ENCODE measurements at places on chromosomes 2 and 18.
A peak's percentile ranks its signal among the peaks of the same experiment; 100 is the strongest.

DNA sequence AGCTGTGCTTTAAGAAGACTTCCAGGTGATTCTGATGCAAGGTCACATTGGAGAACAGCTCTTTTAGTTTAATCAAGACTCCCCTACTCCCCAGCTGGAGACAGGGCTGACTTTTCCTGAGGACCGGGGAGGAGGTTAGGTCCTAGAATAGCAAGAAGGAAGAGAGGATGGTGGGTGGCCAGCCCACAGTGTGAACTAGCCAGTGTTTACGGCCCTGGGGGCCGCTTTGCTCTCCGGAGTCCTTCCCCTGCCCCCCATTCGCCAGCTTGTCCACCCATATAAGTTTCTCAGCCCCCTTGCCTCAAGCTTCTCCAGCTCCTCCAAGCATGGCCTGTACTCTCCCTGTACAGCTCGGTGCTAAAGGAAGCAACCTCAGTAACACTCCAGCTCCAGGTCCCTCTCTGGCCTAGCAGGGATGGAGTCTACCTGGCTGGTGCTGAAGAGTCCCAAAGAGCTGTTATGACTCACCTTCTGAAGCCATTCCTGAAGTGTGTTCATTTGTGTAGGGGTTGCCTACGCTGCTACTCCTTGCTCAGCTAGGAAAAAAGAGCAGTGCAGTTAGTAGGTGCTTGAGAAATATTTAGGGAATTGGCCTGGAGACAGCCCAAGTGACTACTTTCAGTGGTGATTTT is 7.9 kb downstream of the INPP4A start:
- DNase-seq = no peak

- DNase-seq = no peak
These were observed 7.0 kb upstream of the RNASEH1 start for GRCh38 chr2:3565117-3565516.

DNA sequence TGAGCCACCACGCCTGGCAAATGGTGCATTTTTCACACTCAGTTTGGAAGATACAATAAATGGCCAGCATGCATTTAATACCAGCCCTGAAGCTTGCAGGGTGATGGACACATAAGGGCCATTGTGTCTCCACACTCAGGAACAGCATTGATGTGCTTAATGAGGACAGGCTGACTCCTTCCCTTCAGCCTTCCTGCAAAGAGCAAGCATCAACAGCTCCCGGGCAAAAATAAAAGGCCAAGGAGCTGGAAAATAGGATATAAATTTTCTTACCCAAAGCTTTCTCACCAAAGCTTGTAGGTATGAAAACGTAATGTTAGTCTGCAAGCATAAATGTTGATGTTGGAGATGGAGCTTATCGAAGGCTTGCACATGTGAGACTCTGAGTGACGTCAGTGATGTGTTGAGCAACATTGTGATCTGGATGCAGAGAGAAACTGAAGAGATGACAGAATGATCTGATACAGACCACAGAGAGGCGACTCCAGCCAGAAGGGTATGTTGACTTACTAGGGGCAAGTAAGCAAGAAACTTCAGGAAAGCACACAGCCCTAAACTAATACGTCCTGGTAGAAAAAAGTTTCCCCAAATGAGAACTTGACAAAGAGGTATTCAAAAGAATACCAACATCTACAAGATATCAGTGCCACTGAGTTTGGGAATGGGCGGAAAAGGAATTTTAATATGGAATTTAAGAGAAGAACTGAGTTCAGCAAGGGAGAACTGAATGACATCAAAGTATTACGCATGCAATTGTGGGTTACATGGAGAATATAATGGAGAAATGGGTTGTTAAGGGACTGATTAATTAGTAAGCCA is 256.5 kb downstream of the TGIF1 start:
- DNase-seq = no peak

DNA sequence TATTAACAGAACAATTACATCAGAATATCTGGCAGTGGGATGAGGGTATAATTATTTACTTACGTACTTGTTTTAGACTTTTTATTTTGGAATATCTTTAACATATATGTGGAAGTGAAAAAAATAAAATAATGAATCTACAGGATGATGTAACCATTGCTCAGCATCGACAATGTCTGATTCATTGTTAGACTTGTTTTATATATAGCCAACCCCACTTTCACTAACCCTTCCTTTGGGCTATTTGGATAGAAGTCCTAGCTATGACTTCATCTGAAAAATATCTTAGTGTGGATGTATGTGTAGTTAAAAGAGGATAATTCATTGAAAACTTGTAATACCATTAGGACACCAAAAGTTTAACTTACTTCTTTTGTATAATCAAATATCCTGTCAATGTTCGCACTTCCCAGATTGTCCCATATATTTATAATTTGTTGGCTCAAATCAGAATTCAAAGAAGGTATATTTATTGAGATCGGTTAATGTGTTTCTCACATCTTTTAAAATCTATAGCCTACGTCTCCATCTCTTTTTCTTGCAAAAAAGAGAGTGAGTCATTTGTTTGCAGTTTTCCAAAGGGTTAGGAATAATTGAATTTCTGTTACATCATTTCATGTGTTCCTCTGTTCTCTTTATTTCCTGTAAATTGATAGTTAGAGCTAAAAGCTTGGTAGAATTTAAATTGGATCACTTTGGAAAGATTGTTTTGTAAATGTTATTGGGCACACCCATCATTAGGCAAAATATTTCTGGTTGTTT is 506.1 kb upstream of the FAM98A start:
- no peak for DNase-seq

- no peak for DNase-seq
These were observed 57.3 kb downstream of the TNS1 start for GRCh38 chr2:217945530-217945929.

DNA sequence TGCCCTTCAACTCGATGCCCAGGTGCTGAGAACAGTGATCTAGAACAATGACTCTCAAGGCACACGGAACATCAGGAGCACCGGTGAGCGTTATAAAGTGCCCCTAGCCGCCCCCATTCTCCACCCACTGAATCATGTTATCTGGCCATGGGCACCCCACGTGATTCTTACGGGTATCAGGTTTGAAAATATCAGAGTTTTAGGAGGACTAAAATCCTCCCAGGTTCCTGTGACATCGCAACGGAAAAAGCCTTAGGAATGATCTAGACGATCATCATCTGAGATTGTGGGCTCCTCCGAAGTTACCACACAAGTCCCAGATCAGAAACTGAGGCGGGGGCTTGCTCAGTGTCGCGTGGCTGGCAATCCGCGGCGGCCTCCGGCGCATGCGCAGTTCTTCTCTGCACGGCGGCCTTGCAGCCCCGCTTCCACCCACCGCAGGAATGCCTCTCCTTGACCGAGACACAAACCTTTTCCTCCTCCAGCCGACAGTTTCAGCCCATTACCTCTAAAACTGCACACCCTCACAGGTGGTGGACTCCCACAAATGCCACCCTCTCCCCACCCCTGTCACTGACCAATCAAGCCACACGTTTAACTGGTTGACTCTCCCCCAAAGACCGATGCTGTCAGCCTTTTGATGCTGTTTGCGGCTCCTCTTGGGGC is 5.8 kb upstream of the MRPL33 start:
- peak; percentile 34 for DNase-seq

- no peak for DNase-seq
These were observed 25.5 kb upstream of the KCNG2 start for GRCh38 chr18:79772108-79772864.

DNA sequence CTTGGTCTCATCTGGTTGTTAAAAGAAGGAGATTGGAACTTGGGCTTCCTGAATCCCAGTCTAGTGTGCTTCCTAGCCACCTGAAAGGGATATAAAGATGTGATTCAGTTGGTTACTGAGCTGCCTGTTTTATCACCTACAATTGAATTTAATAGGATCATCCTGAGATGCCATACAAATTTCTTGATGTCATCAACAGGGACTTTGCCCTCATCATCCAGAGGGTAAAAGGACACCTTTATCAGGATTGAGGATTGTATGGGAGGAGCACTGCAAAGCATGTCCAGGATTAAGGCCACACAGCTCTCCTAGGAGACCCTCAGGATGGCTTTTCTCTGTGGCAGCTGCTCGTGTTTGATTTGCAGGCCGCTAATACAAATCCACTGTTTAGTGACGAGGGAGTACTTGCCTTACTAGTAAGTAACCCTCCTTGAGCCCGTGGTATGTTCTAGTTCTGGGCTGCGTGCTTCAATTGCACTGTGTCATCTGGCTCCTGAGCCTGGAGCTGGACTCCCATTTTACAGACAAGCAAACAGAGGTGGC is 28.6 kb downstream of the SH3RF3 start:
- no peak for DNase-seq

DNA sequence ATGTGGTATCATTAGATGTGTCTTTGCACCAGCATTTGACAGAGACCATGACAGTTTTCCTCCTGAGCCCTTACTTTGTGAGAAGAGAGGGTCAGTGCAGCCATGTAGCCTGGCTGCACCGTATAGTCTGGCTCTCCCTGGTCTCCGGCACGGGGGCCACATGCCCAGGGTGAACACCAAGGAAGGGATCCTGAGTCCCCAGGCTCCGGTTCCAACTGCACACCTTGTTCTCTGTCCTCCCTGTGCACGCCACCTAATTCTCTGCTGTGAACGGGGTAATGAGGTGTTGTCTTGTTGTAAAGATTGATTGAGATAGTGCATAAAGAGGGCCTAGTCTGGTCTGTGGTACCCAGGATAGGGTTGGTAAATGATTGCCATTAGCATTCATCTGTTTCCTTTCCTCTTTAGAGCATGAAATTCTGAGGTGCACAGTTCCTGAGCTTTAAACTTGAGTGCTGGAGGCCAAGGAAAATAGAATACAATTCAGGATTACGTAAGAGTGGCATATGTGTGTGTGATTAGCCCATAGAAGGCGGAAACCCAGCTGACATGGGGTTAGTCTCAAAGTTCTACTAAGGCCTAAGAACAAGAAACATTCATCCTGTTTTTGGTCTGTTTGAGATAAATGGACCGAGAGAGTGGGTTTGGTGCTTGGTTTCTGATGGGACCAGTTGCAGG is 55.5 kb downstream of the NCK2 start:
- peak; percentile 66 for DNase-seq

DNA sequence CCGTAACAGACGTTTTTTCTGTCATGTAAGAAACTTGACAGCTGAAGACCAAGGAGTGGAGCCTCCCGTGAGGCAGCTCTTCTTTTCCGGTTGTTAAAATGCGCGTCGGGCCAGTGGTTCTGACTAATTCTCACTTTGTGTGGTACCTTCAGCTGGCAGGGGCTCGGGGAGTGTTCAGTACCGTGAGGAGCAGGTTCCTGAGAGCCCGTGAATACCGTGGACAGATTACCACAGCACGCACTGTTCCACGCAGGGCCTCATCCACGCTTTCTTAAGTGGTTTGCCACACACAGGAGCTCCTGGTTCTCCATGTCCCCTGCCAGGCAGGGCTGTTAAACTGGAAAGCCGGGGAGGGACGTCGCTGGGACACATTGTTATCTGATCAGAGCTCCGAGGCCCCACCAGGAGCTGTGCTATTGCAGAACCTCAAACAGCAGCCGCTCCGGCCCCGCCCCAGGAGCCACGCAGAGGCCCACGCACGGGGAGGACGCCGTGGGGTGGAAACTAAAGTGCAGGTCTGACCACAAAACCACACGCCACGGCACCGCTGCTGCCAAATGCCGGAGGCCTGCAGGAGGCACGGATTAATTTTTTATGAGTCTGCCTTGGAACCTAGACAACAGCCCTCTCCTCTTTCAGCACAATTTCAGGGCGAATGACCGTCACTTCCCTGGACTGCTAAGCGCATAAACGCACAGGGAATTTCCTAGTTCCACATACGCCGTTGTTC is 43.3 kb downstream of the NFATC1 start:
- DNase-seq = peak; percentile 16

DNA sequence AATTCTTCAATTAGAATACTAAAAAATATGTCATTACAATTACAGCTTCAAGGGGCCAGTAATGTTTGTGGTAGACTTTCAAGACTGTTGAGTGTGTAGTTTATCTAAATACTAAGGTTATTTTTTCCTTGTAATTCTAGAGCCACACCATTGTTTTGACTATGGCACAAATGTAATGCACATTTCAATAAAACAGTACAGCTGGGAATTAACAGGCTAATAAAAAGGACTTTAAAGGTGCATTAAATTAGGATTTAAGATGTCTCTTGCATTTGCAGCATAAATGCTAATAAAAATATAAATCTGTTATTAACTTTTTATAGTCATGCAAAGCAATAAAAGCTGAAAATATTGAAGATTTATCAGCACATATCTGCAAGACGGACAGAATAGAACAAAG is 344.8 kb downstream of the ERBB4 start:
- DNase-seq = no peak

- peak; percentile 41 for DNase-seq
These were observed 17.8 kb downstream of the TRAK2 start for GRCh38 chr2:201433394-201433995.

GRCh38 chr2:63698786-63699548 is 110.2 kb downstream of the MDH1 start:
- peak; percentile 48 for DNase-seq

DNA sequence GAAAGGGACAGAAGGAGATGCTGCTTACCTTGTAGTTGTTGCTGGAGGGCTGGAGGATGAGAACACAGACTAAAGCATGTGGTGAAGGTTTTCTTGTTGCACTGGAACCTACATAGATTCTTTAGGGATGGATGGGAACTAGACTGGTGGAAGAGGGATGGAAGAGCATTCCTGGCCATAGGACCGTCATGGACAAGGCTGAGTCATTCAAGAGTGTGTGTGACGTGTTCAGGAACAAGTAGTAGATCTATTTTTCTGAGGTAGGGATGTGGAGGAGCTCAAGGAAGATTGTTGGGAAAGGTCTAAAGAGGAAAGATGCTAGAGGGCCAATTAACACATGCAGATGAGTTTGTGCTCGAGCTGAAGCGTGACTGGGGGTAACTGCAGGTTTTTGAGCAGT is 6.6 kb downstream of the STAT4 start:
- no peak for DNase-seq

GRCh38 chr2:64439194-64439593 is 14.8 kb upstream of the LGALSL start:
- no peak for DNase-seq

DNA sequence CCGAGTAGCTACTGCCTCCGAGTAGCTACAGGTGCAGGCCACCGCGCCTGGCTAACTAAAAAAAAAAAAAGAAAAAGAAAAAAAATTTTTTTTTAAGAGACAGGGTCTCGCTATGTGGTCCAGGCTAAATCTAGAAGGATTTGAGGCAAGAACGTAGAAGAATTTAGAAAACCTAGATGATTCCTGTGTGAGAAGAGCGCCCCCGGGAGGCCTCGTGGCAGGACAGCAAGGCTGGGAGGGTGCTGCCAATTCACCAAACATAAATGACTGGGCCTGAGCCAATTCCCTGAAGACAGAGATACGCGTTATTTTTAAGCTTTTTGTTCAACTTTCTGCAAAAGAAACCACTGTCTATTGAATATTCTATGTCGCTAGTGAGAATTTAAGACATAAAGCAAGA is 90.1 kb upstream of the TGFA start:
- DNase-seq = peak; percentile 19

- DNase-seq = no peak
These were observed 50.8 kb downstream of the SPRED2 start for GRCh38 chr2:65381607-65382051.

GRCh38 chr2:120703330-120703994 is 32.2 kb upstream of the GLI2 start:
- DNase-seq = no peak

- DNase-seq = no peak
These were observed 1951.7 kb upstream of the LRRTM1 start for GRCh38 chr2:82256288-82256687.
